ENCODE measurements at places on chromosomes 11 and 22.

GRCh38 chr11:26096451-26096850, 235.5 kb upstream of the ANO3 start:
- no peak for DNase-seq

DNA sequence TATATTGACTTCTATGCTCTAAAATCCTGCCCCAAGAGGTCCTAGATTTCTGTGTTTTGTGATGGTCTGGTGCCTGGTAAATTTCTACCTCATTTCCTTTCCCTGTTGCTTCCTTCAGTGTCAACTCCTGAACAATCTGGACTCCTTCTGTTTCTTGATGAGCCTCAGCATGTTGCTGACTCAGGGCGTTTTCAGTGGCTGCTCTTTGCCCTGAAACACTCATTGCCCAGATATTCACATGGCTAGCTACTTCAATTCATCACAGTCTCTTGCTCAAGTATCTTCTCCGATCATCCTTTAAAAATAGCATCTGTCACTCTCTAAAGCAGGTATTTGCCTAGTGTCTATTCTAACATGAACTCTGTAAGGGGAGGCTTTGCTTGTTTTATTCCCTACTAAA, 526.3 kb upstream of the RAG2 start:
- no peak for DNase-seq

GRCh38 chr22:38820020-38820419, 23.8 kb downstream of the NPTXR start:
- no peak for DNase-seq

- DNase-seq = no peak
Observed at GRCh38 chr11:112437096-112437495, 176.4 kb upstream of the PLET1 start.

DNA sequence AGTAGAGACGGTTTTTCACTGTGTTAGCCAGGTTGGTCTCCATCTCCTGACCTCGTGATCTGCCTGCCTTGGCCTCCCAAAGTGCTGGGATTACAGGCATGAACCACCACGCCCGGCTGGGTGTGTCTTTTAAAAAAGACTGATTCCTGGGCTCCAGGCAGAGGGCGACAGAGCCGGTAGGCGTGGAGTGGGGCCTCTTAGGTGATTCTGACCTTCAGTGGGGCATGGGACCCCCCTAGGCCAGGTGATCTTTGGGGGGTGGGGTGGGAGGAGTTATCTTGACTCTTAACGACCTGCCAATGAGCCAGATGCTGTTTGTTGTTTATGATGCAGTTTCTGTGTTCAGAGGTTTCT, 12.9 kb upstream of the SORL1-AS1 start:
- no peak for DNase-seq

GRCh38 chr11:113199866-113200265, 114.5 kb upstream of the TTC12 start:
- no peak for DNase-seq

- no peak for DNase-seq
Observed at GRCh38 chr11:128259816-128260215, 327.5 kb downstream of the ETS1 start.

DNA sequence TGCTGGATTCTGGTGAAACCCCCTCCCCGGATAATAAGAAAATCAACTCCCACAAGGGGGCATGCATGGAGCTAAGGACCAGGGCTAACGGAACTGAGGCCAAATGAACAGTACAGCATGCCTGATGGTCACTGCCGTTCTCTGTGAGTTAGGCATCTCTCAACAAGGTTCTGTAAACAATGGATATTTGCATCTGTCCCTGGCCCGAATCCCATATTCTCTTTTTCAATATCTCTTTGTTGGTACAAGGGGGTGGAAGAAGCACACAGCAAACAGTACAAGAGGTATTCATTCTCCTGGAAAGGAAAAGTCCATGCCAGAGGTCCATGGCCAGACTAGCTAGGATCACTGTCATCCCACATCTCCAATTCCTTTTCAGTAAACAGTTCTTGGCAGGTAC, 32.2 kb upstream of the APOA1 start:
- DNase-seq = no peak

GRCh38 chr11:11987503-11988022, 20.9 kb downstream of the DKK3 start:
- no peak for DNase-seq

GRCh38 chr11:113341388-113342165, 27.2 kb downstream of the TTC12 start:
- DNase-seq = no peak

GRCh38 chr11:4185561-4185960, 91.0 kb downstream of the RRM1 start:
- no peak for DNase-seq

Data from GM03348 (cell line).